ENCODE measurements at places on chromosomes 7 and 10.

- no peak for DNase-seq
Measured at GRCh38 chr7:29032146-29032545, 74.0 kb upstream of the TRIL start.

- DNase-seq, result no peak
Measured at GRCh38 chr7:149855361-149856305, 17.5 kb downstream of the ZNF862 start.

GRCh38 chr10:103683851-103684250 lies 171.5 kb downstream of the SH3PXD2A start:
- no peak for DNase-seq

DNA sequence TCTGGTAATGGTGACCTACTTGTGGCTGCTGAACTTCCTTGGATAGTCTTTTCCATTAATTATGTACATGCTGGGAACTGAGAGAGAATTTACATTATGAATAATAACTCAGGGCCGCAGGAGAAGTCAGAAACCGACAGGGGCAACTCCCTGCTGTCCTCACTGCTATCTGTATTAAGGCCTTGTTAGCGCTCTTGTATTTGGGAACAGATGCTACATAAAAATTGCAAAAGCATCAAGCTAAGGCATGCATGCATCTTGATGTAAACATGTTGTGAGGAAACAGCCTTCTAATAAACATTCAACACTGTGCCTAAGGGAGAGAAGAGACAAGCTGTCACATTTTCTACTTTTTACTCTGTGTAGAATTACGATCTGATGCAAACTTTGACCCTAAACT lies 158.4 kb downstream of the PARD3 start:
- no peak for DNase-seq

DNA sequence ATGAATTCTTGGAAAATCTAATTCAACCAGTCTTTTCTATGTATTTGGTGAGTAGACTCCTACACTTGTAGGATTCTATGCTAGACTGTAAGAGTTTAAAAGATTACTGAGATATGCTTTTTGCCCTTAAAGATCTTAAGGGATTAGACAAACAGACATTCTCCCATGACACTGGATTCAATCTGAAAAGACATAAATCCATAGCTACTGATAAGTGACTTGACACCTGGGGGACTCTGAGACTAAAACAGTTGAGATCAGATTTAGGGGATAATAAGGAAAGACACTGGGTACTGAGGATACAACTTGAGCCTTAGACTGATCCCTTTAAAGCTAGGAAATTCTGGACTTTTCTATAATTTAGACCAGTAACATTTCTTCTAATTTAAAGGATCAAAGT lies 1233.4 kb downstream of the XPNPEP1 start:
- DNase-seq, result no peak

- DNase-seq, result no peak
Measured at GRCh38 chr7:28298870-28299518, 113.3 kb upstream of the CREB5 start.

DNA sequence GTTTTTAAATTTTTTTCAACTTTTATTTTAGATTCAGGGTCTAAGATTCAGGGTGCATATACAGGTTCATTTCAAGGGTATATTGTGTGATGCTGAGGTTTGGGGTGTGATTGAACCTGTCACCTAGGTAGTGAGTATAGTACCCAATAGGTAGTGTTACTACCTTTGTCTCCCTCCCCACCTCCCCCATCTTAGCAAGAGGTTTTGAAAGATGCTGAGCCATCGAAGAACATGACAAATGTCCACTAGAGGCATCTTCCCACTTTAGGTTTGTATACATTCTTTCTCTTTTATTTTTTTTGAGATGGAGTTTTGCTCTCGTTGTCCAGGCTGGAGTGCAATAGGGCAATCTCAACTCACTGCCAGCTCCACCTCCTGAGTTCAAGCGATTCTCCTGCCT lies 880 bp upstream of the MGAM2 start:
- no peak for DNase-seq

DNA sequence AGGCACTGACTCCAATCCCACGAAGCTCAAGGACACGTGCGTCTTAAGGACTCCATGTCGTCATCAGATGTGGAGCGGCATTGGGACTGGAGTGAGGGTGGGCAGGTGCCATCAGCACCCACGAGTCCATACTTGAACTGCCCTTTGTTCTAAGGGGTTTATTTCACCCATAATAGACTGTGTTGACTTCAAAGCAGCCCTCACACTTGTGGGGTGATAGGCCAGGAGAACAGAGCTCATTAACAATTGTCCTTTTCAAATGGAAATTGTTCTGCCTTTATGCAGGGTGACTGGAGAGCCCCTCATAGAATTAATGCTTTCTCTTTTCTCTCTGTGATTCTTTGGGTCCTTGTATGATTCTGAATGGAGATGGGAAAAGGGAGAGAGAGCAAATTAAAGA lies 376.9 kb upstream of the MGMT start:
- no peak for DNase-seq

GRCh38 chr10:62754963-62755362 lies 49.6 kb upstream of the ADO start:
- DNase-seq, result no peak

GRCh38 chr7:33807779-33808482 lies 97.4 kb upstream of the BMPER start:
- DNase-seq, result no peak

GRCh38 chr7:20509892-20510572 lies 105.4 kb upstream of the ABCB5 start:
- DNase-seq, result no peak

- DNase-seq, result no peak
Measured at GRCh38 chr7:51273360-51273759, 43.2 kb downstream of the COBL start.

DNA sequence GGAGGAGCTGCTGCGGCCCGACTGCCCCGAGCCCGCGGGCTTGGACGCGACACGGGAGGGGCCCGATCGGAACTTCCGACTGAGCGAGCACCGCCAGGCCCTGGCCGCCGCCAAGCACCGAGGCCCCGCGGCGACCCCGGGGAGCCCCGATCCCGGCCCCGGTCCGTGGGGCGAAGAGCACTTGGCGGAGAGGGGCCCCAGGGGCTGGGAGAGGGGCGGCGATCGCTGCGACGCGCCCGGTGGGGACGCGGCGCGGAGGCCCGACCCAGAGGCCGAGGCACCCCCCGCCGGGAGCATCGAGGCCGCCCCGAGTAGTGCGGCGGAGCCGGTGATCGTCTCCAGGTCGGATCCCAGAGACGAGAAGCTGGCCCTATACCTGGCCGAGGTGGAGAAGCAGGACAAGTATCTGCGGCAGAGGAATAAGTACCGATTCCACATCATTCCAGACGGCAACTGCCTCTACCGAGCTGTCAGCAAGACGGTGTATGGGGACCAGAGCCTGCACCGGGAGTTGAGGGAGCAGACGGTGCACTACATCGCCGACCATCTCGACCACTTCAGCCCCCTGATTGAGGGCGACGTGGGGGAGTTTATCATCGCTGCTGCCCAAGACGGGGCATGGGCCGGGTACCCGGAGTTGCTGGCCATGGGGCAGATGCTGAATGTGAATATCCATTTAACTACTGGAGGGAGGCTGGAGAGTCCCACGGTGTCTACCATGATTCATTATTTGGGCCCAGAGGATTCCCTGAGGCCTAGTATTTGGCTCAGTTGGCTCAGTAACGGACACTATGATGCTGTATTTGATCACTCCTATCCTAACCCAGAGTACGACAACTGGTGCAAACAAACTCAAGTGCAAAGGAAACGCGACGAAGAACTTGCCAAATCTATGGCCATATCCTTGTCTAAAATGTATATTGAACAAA lies 1.4 kb downstream of the OTUD1 start:
- peak; percentile 27 for DNase-seq

GRCh38 chr10:125209591-125210355 lies 49.4 kb upstream of the CTBP2 start:
- DNase-seq, result no peak

DNA sequence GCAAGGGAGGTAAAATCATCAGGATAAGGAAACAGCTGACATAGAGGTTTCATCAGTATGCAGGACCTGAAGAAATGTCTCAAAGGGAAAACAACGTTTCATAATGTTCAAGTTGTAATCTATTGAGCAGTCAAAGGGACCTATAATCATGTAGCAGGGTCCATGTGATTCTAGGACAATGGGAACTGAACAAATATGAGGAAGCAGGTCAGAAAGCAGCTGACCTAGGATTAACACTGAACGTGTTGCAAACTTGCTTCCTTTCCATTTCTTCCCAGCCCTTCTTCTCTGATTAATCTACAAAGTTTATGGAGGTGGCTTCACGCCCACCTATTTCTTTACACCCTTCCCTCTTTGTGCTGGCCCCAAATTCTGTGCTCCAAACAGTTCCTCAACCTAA lies 256.9 kb upstream of the AKR1E2 start:
- DNase-seq, result no peak

- DNase-seq, result no peak
Measured at GRCh38 chr7:101222275-101222830, 4.4 kb downstream of the ZNHIT1 start.

DNA sequence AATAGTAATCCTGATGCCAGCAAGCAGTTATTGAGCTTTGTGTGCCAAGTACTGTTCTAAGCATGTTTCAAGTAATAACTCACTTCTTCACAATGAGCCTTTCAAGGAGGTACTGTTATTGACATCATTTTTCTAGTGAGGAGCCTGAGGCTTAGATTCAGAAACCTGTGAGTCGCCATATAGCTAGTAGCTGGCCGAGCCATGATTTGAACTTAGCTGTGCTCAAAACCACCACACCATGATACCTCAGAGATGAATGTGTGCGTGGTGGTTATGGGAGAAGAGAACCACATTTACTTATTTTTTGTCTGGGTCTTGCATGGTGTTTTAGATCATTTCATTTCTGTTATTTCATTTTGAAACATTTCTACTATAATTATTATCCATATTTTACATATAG lies 578.9 kb downstream of the AUTS2 start:
- no peak for DNase-seq

- DNase-seq, result no peak
Measured at GRCh38 chr10:78712147-78712546, 356.6 kb upstream of the ZMIZ1 start.

DNA sequence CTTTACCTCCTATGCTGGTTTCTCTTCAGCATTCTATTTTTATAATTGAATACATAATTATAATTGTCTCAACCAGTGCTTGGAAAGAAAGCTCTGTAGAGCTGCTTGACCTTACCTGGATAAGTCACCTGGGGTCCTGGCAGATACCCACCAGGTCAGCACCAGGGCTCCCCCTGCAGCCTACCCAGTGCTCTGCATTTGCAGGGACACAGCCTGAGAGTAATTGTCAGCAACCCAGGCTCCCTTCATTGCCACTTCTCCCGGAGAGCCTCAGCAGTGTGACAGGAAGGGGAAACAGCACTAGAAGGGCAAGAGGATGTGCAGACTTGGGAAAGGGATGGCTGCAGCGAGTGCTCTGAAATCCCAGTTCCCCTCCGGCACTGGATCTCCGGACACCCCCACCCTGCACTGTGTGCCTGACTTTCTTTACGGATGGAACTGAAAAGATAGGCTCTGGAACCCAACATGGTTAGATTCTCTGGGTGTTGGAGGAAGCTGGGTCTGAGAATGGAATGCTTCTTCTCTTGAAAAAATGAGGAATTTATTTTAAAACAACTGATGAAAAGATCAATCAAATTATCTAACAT lies 11.4 kb upstream of the PAX4 start:
- DNase-seq, result no peak

- no peak for DNase-seq
Measured at GRCh38 chr10:112535531-112535951, 88.5 kb downstream of the VTI1A start.

DNA sequence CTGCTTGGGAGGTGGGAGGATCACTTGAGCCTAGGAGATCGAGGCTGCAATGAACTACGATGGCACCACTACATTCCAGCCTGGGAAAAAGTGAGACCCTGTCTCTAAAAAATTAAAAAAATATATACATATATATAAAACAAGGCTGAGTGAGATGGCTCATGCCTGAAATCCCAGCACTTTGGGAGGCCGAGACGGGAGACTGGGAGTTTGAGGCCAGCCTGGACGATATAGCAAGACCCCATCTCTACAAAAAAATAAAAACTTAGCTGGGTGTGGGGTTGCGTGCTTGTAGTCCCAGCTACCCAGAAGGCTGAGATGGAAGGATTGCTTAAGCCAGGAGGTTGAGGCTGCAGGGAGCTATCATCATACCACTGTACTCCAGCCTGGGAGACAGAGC lies 87.6 kb downstream of the CARD11 start:
- DNase-seq, result no peak
